ENCODE measurements at places on chromosomes 7 and 10.

DNA sequence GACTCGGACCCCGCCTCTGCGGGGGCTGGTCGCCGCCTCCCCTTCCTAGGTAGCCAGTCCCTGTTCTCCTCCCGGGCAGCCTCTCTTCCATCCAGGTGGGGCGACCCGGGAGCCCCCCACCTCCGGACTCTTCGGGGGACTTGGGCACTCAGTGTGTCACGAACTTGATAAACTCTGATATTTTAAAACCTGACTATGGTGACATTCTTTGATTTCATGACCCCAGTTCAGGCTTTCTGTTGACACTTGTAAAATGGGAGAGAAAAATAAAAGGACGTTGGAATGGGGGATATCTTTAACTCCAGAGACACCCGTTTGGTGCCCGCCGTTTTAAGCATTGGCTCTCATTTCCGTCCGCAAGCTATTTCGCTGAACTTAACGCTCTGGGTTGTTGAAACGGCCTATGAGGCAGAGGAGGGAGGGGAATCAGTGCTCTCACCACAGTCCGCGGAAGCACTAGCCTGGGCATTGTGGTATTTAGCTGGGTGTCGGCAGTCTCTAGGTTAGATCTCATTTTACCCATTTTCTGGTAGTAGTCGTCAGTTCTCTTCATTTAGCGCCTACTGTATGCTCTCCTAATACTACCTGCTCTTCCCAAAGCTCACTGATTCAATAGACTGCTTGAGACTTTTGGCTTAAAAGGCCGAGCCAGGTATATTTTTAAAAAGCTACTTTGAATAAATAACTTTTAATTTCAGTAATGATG lies 738 bp downstream of the VPS26A start:
- DNase-seq, result no peak

DNA sequence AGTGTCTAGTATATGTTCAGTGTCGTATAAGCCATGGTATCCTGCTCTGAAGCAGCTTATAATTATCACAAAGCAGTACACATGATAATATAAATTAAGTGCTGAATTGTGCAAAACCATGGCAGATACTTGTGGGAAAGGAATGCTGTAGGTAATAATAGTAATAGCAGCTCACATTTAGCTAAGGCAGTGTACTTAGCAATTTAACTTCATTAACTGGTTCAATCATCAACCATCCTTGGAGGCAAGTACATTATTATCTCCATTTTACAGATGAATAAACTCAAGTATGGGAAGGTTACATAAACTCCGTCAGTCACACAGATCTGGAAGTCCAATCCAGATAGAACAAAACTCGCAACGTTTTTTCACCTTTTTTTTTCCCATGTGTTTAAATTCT lies 21.6 kb upstream of the RNF148 start:
- no peak for DNase-seq

GRCh38 chr7:104964626-104965236 lies 49.3 kb upstream of the KMT2E start:
- DNase-seq, result no peak

DNA sequence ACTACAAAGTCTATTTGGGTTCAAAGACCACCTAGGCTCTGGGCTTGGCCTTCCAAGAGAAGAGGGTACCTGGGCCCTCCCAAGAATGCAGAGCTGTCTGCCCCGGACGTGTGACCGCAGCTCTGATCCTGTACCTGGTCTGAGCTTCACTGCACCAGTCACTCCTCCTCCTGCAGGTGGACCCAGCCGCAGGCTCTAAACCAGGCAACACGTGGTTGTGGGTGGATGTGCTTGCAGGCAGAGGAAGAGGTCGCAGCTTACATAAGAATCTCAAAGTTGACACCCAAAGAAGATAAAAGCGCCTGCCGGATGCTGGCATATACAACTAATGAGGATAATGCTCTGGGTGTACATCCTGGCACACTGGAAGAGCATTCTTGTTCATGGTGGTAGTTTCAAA lies 9.4 kb upstream of the PFKP start:
- no peak for DNase-seq

DNA sequence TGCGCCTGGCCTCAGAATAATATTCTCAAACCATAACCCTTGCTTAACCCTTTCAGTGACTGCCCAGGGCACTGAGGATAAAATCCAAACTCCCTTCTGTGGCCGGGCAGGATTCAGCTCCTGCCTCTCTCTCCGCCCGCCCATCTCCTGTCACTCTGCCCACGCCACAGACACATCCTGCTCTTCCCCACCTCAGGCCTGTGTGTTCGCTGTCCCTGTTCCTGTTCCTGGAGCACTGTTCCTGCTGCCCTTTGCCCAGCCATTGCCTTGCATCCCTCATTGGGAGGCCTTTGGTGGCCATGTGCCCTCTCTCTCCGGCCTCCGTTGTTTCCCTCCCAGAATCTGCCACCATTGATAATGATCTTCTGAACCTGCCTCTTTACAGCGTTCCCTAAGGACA lies 108.8 kb downstream of the SH3PXD2A start:
- DNase-seq, result no peak

GRCh38 chr7:107860279-107860961 lies 30.6 kb upstream of the DLD start:
- DNase-seq, result no peak

- DNase-seq, result no peak
Measured at GRCh38 chr10:133247681-133248333, 10.2 kb downstream of the VENTX start.

DNA sequence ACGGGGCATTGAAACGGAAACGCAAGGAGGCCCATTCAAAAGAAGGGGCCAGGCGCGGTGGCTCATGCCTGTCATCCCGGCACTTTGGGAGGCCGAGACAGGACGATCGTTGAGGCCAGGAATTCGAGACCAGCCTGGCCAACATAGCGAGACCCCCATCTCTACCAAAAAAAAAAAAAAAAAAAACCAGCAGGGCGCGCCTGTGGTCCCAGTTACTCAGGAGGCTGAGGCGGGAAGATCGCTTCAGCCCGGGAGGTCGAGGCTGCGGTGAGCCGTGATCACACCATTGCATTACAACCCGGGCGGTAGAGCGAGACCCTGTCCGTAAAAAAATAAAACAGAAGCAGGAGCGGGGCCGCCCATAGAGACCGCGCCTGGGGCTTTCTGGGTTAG lies 396 bp downstream of the PSMG3 start:
- no peak for DNase-seq

GRCh38 chr7:38932509-38933168 lies 23.6 kb upstream of the VPS41 start:
- DNase-seq, result no peak

DNA sequence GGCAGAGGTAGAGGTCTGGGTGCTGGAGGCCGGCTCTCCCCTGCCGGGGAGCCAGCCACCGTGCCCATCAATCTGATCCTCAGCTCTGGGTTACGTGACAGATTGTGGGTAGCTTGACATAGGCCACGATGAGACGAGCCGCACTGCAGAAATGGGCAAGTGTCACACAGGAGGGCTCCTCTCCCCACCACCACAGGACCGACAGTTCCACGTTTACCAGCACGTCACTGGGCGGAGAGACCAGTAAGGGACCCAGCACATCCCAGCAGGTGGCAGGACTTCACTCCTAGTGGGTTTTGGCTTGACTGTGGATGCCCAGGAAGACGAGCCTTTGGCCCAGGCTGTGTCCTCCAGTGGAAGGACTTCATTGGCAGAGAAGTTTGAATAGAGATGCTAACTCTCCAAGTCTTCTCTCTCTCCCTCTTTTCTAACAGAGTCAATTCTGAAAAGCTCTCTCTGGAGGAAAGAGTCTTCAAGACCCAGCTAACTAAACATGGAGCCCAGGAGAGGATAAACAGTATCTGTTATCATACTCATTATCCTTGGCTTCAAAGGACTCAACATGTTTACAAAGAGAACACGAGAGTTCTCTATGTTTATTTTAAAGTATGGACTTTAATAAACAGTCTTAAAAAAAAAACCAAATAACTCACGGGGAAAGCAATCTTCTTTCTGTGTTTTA lies 129.3 kb upstream of the JCAD start:
- DNase-seq, result no peak

GRCh38 chr10:80281784-80282765 lies 7.4 kb downstream of the MAT1A start:
- no peak for DNase-seq

- no peak for DNase-seq
Measured at GRCh38 chr10:30192846-30193608, 133.6 kb upstream of the JCAD start.

- DNase-seq, result no peak
Measured at GRCh38 chr10:132779549-132780294, 6.2 kb downstream of the NKX6-2 start.

- DNase-seq, result no peak
Measured at GRCh38 chr7:151896086-151896485, 19.2 kb upstream of the PRKAG2 start.

- no peak for DNase-seq
Measured at GRCh38 chr7:70392256-70392876, 739.6 kb upstream of the GALNT17 start.

- DNase-seq, result no peak
Measured at GRCh38 chr7:49150486-49150885, 226.1 kb downstream of the CDC14C start.

DNA sequence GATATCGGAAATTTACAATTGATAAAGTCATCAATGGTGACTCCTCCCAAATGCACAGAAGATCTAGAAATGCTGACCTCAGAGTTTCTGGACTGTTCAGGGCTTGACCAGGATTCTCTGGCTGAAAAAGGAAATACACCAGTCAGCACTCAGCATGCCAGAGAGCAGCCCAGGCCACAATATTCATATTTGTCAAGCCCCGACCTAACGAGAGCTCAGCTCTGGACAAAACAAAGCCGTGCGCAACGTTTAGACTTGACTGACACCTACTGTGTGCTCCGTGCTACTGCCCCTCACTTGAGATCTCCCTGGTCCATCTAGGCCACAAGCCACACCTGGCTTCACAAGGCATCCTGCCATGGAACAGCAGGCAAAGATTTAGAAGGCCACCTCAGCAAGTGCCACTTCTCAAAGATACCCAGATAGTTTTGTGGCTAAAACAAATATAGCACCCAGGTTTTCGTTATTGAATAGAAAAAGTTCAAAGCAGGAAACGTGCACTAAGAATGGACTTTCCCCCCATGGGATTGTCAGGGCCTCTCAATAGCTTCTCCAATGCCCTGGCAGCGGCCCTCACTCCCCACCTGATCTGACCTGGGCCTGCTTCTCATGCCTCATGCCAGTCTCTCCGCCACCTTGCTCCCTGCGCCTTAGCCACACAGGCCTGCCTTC lies 218.3 kb downstream of the FAM107B start:
- no peak for DNase-seq

DNA sequence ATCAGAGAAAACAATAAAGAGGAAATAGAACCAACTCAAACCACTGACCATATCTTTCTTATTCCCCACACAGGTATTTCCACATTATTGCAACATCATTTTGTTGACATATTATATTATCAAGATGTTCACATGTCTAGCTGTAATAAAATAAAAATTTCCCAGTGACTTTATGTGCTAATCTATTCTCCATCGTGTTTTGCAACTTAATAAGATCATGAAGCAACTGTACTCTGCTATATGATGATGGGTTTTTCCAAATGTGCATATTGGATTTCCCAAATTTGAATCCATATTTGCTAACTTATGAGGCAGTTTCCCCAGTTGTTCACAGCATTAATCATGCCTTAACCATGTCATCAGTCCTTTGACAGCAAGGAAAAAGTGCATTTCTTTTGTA lies 127.8 kb downstream of the ITGB8 start:
- no peak for DNase-seq

GRCh38 chr7:41170466-41170865 lies 532.4 kb downstream of the INHBA start:
- no peak for DNase-seq

DNA sequence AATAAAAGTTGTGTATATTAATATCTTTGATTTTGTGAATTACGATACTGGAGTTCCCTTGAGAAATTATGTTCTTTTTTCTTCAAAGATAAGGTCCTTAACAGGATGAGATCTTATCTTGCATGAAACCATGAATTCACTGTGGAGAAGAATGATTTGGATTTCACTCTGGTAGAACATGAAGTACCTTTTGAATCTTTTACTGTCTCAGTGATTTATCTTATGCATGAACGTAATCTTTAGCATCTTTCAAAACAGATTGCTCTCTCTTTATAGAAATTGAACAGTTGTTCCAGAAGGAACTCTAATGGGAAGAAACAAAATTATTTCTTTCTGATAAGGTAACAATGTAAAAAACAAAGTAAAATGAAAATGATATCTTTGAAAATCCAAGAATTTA lies 11.0 kb upstream of the ZNF438 start:
- DNase-seq, result no peak

DNA sequence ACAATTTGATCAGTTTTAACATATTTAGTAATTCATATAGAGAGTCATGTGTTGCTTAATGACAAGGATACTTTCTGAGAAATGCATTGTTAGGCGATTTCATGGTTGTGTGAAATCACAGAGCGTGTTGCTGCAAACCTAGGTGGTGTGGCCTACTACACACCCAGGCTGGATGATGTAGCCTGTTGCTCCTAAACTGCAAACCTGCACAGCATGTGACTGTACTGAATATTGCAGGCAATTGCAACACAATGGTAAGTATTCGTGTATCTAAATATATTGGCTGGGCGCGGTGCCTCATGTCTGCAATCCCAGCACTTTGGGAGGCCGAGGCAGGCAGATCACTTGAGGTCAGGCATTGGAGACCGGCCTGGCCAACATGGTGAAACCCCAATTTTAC lies 73.7 kb upstream of the BAIAP2L1 start:
- no peak for DNase-seq

GRCh38 chr7:150910996-150911422 lies 58.7 kb downstream of the AOC1 start:
- DNase-seq, result no peak

DNA sequence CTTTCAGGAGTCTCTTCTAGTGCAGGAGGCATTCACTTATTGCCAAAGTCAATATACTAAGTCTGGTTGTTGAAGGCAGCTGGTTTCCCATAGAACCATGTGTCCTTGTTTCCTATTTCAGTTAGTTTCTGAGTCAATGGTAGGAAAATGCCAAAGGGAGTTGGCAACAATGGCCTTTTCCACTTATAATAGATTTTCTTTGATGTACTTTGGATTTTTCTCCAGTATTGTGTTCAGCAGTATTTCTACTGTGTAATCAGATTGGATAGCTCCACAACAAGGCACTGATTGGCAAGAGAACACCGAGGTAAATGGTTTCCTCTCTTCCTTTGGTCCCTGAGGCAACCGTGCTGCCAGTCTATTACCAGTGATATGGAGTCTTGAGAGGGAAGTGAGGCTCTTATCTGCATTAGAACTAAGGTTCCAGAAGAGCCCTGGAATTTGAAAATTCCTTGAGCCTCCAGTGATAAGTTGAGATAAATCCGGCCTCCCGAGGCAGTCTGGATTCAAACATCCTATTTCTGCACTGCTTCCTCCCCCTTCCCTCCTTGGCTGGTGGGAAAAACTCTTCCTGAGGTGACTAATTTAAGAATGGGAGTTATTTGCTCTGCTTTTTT lies 7.9 kb upstream of the SEPTIN7 start:
- no peak for DNase-seq

DNA sequence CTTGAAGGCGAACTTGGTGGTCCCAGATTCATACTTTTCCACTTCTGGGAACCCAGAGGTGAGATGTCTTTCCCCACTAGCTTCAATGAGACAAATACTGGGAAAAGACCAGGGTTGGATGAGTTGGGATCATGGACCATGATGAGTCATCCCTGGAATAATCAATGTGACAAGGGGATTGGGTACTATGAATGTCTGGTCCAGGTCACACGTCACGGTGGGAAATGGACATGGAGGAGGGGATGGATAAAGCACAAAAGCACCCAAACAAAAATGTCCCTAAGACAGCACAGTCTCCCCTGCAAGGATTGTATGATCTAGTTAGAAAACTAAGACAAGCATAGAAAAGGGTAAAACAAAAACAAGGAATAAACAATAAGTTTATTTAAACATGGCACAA lies 12.4 kb upstream of the SORBS1 start:
- DNase-seq, result no peak

- DNase-seq, result no peak
Measured at GRCh38 chr7:83394776-83395175, 232.1 kb upstream of the PCLO start.

Data from caudate nucleus (tissue), 63 donors.